Choroid plexus epithelial cell (primary cell): ENCODE measurements at places on chromosomes 11 and 22.

DNA sequence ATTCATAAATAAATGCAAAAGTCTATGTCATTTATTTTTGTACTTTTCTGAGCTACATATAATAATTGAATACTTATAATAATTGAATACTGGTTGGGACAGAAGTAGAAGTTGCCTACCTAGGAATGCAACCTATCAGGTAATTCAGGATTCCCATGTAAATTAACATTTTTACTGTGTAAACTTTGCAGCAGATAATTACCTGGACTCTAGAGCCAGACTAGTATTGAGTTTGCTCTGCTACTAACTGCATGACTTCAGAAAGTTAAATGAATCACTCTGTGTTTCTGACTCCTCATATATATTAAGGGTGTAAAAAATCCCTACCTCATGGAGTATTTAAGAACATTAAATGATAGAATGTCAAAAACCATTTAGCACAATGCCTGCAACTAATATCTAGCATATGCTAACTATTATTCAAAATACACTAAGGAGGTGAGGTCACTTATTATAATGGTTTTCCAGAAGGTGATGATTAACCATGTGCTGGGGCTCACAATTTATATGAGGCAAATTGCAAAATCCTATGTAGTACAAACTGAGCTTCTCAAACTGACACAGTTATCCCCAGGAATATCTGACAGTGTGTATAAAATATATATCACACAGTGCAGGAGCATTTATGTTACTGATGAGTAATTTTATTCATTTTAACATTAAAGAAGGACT is 138.1 kb upstream of the ANO3 start:
- DNase-seq = no peak

DNA sequence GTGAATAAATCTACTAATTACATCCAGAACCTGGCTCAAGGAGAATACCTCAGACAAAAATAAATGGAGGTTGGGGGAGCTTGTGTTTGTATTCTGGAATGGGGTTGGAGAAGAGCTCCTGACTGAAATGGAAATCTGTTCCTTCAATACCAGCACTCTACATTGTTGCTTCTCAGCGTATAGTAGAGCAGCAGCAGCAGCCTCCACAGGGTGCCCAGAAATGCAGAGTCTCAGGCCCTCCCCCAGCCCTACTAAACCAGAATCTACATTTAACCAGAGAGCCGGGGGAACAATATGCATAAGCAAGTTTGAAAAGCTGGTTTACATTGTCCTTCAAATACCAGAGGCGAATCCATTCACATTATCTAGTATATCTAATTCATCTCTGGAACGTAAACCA is 474.8 kb downstream of the NTM start:
- DNase-seq = no peak

GRCh38 chr11:19827399-19828135 is 114.9 kb downstream of the NAV2 start:
- no peak for DNase-seq

DNA sequence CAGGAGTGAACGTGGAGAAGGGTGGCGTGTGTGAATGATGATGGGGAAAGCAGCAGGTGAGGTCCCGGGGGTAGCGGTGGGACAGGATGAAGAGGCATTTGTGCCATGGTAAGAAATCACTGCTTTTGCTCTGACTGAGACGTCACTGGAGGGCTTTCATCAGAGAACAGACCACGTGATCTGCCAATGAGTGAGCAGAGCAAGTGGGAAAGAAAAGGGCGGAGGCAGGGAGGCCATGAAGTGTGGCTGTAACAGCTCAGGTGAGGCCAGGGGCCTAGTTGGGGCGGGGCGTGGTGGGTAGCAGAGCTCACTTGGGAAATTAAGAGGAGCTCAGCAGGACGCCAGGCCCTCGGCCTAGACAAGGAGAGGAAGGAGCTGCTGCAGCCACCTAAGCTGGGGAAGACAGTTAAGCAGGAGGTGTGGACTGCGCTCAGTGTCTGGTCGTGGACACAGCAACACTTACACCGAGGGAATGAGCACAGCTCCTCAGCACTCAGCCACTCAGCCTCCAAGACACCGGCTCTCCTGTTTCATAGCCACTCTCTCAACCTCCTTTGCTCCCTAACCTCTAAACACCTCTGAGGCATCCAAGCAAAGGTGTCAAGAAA is 14.1 kb upstream of the TMEM121B start:
- DNase-seq = no peak

DNA sequence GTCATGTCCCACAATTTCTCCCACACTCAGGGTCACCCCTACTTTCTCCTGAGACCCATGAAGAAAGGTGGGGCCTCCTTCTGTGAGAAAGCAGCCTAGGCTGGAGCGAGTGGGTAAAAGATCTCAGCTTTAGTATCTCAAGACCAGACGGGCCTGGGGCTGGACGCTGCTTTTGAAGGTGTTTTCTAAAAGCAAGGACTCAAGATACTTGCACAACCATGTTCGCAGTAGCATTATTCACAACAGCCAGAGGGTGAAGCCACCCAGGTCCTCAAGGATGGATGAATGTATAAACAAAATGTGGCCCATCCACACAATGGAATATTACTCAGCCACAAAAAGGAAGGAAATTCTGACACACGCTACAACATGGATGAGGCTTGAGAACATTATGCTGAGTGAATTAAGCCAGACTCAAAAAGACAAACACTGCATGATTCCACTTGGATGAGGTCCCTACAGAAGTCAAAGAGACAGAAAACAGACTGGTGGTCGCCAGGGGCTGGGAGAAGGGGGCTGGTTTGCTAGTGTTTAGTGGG is 10.6 kb downstream of the SHANK2 start:
- no peak for DNase-seq

GRCh38 chr11:71472941-71473792 is 20.2 kb downstream of the NADSYN1 start:
- DNase-seq = no peak

DNA sequence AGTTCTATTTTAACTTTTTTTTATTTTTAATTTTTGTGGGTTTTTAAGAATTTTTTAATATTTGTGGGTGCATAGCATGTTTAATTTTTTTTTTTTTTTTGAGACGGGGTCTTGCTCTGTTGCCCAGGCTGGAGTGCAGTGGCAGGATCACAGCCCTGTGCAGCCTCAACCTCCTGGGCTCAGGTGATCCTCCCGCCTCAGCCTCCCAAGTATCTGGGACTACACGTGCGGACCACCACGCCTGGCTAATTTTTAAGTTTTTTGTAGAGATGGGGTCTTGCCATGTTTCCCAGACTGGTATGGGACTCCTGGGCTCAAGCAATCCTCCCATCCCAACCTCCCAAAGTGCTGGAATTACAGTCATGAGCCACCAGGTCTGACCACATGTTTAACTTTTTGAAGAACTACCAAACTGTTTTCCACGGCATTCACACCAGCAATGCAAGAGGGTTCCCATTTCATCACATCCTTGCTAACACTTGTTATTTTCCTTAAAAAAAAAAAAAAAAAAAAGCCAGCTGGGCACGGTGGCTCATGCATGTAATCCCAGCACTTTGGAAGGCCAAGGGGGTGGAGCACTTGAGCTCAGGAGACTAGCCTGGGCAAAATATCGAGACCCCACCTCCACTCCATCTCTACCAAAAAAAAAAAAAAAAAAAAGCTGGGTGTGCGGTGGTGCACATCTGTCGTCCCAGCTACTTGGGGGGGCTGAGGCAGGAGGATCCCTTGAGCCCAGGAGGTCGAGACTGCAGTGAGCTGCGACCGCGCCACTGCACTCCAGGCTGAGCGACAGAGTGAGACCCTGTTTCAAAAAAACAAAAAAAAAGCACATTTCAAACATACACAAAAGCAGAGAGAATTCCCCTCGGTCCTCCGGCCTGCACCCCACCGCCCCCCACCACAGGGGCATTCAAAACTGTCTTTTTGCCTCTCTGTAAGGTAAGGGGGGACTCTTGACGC is 16.7 kb upstream of the TXNRD2 start:
- peak; percentile 31 for DNase-seq

DNA sequence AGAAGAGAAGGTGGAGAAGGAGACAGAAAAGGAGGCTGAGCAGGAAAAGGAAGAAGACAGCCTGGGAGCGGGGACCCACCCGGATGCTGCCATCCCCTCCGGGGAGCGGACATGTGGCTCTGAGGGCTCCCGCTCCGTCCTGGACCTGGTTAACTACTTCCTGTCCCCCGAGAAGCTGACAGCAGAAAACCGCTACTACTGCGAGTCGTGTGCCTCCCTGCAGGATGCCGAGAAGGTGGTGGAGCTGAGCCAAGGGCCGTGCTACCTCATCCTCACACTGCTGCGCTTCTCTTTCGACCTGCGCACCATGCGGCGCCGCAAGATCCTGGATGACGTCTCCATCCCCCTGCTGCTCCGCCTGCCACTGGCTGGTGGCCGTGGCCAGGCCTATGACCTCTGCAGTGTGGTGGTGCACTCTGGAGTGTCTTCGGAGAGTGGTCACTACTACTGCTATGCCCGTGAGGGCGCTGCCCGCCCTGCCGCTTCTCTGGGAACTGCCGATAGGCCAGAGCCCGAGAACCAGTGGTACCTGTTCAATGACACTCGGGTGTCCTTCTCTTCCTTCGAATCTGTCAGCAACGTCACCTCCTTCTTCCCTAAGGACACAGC is 21.4 kb downstream of the USP35 start:
- DNase-seq = no peak
